ENCODE measurements at places on chromosomes 6 and 20.
A peak's percentile ranks its signal among the peaks of the same experiment; 100 is the strongest.

DNA sequence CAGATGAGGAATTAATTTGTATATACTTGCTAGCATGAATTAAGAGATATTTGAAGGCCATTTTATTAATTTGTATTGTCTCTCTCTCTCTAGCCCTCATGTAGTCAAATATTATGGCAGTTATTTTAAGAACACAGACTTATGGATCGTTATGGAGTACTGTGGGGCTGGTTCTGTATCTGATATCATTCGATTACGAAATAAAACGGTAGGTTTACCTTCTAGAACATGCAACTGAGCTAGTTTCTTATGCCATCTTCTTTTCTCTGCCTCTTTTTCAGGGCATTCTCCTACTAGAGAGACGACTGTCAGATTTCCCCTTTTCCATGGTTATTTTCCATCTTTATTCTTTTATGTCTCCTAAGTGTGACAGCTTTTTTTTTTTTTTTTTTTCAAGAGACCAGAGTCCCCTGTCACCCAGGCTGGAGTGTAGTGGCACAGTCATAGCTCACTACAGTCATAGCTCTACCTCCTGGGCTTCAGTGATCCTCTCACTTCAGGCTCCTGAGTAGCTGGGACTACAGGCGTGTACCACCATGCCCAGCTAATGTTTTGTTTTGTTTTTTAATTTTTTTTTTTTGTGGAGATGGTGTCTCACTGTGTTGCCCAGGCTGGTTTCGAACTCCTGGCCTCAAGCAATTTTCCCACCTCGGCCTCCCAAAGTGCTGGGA lies 15.6 kb downstream of the STK4 start:
- DNase-seq = no peak

- DNase-seq = no peak
Measured at GRCh38 chr20:14445310-14445709, 107.9 kb upstream of the FLRT3 start.

DNA sequence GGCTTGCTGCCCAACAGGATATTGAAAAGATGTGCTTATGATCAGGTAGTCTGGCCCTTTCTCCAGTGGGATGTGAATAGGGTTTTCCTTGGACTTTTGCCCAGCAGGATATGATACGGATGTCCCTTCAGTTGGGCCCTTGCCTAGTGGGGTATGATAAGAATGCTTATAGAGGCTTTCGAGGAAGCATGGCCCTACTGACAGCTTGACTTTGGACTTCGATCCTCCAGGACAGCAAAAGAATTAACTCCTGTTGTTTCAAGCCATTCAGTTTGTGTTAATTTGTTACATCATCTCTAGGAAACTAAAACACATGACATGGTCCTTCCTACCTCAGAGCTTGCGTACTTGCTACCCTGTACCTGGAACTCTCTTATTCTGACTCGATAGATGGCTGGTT lies 9.7 kb upstream of the ZNF334 start:
- no peak for DNase-seq

GRCh38 chr20:17558154-17558940 lies 11.5 kb upstream of the DSTN start:
- DNase-seq = peak; percentile 87

- no peak for DNase-seq
Measured at GRCh38 chr6:146286961-146287360, 256.7 kb upstream of the RAB32 start.

GRCh38 chr6:52523378-52524142 lies 53.3 kb downstream of the TRAM2 start:
- no peak for DNase-seq

DNA sequence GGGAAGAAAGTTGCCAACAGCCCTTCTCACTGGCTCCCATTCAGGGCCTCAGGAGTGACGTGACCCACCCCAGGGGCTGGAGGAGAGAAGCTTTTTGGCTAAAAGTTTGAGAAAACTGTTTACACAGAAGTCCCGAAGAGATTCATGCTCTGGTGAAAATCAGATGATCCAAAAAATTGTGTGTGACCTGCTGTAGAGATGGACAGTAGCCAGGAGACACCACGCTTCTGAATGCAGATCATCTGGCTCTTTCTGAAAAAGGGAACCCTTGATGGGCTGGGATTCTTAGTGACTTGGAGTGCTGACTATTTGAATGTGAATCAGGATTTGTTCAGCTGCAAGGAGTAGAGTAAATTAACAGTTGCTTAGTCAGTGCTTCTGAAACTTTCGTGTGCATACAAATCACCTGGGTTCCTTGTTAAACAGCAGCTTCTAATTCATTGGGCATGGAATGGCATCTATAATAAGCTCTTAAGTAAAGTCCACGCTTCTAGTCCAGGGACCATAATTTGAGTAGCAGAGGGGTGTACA lies 265.1 kb downstream of the PREX1 start:
- no peak for DNase-seq

DNA sequence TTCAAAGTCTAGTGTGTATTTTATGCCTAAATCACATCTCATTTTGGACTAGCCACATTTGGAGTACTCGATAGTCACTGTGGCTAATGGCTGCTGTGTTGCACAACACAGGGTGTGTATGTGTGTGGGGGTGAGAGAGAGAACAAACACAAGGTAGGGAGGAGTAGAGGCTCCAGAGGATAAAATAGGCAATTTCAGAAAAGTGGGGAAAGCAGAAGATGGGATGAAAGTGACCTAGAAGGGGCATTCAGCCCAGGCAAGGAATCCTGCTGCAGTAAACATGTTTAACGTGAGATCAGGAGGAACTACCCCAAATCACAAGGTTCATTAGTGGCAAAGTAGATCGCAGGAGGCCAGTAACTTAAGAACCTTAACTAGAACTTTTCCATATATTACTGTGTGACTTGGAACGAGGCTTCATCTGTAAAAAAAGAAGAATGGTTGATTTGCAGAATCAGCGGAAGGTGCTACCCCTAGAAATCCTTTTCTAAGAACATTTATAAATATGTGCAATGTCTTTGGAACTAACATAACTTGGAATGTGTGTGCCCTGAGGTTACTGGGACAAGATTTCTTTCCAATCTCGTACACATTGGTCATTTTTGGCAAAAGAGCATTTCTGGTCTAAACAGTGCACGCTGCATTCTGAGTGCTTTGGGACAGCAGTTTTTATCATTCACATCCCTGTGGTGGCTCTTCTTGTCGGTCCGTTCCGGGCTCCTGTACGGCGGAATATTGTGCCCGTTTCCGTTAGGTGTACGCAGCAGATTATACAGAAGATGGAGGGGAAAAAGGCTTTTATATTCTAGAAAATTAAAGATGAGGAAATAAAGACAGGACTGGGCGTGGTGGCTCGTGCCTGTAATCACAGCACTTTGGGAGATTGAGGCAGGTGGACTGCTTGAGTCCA lies 2.6 kb downstream of the DUSP22 start:
- no peak for DNase-seq

DNA sequence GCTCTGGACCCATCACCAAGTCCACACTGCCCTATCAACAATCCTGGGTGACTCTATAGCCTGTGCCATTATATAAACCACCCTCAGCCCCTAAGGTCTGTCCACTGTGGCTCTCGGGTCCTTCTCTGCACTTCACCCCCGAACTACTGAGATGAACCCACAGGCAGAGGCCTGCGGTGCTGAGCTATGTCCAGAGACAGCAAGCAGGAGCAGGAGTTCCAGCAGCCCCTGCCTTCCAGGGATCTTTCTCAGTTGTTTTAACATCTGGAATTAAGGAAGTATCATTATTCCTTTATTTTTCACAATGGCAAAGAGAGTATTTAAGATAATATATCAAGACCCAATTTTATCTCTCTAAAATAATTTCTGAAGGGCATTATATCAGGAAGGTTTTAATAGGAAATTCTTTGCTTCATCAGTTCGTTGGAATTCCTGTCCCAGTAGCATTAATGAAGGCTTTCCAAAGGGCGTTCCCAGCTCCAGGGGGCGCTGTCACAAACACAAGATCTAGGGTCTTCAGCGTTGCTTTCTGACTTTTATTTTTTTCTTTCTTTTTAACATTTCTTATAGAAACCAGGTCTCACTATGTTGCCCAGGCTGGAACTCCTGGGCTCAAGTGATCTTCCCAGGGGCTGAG lies 27.3 kb downstream of the RRBP1 start:
- DNase-seq = no peak

GRCh38 chr6:158631678-158632537 lies 12.6 kb downstream of the DYNLT1 start:
- no peak for DNase-seq

DNA sequence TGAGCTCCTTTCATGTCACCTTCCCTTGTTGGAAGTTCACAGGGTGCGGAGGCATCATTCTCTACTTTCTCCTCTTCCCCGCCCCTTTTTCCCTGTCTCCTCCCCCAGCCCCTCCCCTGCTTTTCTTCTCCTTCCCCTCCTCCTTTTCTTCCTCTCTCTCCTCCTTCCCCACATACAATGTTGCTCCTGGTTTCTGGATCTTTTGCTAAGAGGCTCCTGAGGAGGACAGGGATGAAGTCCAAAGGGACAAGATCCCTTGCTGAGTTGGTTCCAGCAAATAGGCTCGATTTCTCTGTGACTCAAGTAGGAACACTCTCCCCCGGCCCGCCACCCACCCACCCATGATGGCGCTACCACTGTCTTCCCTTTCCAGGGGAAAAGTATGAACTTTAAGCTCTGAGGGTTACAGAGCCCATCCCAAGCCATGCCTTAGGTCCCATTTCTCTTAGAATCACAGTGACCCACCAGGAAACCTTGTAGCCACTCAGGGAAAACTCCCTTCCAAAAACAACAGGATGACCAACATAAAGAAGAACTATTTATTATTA lies 852 bp upstream of the TFEB start:
- no peak for DNase-seq

GRCh38 chr20:60310560-60311349 lies 352.5 kb downstream of the CDH26 start:
- no peak for DNase-seq

- no peak for DNase-seq
Measured at GRCh38 chr6:3915076-3915791, 66.1 kb downstream of the FAM50B start.

DNA sequence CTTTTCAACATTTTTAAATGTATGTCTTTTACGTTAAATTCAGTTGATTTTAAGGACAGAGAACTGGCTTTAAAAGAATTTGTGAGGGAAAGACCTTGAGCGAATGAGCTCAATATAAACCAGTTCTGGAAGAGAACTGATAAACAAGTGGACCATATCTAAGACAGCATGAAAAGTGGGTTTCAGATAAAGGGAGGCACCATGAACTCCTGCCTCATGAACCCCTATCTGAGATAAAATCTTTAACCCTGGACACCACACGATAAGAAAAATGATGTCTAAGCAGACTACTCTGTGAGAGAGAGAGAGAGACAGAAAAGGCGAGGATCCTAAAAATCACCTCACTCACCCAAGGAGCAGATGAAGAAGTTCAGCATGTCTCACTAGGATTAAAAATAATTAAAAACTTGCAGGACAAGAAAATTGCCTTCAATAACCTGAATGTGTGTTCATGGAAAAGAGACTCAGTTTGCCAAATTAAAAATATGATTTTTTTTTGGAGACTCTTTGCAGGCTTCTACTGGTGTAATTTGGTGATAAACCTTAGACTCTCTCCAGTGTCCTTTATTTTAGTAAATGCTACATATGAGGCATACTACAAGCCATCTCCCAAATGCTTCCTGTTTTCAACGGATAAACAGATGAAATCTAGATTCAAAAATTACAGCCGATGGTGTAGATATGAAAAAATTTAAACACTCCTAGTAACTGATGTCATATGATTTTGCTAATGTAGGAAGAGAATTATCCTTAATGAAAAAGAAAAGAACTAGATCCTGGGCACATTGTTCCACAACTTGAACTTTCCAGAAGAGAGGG lies 299.5 kb downstream of the ADGB start:
- DNase-seq = no peak

DNA sequence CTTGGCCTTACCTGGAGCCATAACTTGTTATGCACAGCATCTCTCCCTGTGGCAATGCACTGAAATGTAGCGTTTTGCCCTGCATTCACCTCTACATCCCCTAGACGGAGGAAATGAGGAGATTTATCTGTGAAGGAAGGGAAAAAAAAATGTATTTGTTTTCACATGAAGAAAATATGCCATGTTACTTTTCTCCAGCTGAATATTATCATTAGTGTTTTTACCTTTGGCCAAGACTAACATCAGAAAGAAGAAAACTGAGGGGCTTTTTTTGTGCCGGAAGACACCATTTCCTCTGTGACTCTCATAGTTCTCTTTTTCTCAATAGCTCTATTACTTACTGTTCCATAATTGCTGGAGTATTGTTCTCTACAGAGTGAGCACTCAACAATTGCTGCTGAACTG lies 280.4 kb downstream of the PTPRK start:
- DNase-seq = no peak

DNA sequence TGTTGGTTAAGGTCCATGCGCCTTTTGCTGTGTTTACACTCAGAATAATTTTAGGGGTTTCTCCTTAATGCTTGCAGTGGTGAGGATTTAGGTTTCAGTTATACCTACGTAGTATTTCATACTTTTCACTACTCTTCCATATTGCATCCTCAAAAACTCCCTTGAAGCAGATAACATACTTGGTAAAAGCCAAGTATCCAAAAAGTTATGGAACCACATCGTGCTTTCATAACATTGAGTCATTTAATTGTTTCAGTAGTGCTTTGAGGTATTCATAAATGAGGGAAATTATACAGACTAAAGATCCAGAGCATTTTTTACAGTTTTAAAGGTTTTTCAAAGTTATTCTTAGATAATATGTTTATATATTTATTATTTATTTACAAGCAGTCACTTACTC lies 4.0 kb upstream of the ATXN1 start:
- no peak for DNase-seq

- no peak for DNase-seq
Measured at GRCh38 chr20:54221353-54221752, 13.5 kb downstream of the PFDN4 start.
